ENCODE measurements at places on chromosomes 2 and 18.
A peak's percentile ranks its signal among the peaks of the same experiment; 100 is the strongest.

- no peak for DNase-seq
Measured at GRCh38 chr2:98702858-98703620, 27.9 kb downstream of the MGAT4A start.

DNA sequence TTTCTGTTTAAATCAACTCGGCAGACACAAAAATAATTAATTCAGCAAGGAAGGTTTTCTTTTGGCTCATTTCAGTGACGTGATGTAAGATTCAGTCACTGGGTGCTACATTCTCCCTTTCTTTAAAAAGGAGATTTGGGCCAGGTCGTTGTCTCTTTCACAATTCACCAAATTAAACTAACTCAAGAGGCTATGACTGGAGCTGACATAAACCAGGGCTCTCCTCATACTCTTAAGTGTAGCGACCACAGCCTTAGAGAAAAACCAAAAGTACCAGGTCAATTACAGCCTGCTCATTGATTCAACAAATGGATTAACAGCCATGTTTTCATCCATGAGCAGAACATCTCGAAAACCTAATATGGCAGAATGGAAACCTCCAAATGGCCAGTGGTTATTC, 85.7 kb downstream of the PAX3 start:
- DNase-seq: no peak

GRCh38 chr2:232567721-232568120, 17.2 kb downstream of the EIF4E2 start:
- no peak for DNase-seq

DNA sequence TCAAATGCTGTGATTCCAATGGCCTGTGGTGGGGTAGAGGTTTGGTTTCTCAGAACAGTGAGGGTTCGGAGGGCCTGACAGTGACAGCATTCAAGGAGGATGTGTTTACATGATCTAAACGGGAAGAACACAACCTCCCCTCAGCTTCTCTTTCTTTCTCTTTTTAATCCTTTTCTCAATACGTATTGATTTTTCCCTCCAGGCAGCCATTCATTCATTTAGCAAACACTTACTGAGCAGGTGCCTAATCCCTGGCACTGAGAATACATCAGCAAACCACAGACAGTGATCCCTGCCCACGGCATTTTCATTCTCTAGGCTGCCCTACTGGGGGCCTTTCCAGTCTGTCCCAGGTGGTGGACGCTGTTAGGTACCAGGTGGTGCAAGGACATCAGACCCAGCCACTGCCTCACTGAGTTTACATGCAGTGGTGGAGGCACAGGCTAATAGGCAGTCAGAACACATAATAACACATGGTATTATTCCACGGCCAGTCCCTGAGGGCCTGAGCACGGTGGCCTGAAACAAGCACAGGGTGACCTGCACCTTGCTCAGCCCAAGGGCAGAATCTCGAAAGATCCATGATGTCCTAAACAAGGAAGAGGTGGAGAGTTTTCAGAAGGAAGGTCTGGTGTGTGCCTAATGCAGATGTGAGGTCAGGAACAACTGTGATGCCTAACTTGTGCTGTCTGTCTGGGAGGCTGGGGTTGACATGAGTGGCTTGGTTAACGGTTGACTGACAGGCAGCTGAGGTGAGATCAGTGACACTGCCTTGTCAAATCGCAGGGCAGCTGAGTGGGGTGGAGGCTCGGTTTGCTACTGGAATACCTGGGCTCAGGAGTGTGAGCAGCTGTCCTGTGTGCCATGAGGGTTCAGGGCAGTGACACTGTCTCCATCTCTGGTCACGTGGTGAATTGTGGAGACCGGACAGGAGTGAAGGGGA, 785.5 kb upstream of the HS6ST1 start:
- DNase-seq: no peak

DNA sequence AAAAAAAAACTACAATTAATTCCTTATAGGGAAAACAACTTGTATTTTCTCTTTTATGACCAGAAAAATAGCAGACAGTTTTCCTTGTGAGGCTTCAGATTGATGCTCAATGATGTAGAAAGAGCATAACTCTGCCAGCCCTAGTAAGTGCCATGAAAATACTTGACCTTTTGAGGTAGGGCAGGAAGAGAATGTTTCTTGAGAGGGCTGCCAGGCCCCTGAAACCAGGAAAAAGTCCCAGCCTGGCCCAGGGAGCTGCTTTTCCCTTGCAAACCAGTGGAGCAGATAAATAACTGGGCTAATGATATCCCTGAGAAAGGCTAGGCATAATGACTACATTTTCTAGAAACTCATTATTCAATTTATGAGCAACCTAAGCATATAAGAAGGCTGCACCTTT, 126.8 kb downstream of the SLC8A1 start:
- DNase-seq: no peak

DNA sequence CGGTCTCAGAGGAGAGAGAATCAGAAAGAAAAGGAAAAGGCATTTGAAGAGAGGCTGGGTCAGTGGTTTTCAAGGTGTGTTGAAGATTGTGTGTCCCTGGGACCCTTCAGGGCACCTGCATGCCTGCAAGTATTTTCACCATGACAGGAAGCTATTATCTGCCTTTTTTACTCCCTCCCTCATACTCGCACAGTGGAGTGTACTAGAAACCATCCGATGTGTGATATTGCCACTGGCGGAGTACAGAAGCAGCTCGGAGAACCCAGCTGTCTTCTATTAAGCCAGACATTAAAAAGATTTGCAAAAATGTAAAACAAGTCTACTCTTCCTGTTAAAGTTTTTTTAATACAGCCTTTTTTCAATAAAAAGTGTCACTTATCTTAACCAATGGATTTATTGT, 33.7 kb upstream of the RFX8 start:
- DNase-seq: no peak

DNA sequence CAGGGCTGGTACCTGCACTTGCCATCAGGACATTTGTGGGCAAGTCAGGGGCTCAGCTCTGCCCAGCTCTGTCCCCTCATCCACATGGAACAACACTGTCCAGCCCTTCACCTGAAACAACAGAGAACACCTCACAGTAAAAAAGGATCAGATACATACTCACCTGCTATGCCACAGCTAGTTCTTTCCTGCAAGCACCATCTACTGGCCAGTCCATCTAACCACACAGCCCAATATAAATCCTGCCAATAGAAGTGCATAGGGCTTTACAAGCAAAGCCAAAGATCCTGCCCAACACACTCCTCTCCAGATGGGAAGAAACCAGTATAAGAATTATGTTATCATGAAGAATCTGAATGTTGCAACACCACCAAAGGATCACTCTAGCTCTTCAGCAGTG, 52.2 kb upstream of the GALNT13 start:
- DNase-seq: no peak

DNA sequence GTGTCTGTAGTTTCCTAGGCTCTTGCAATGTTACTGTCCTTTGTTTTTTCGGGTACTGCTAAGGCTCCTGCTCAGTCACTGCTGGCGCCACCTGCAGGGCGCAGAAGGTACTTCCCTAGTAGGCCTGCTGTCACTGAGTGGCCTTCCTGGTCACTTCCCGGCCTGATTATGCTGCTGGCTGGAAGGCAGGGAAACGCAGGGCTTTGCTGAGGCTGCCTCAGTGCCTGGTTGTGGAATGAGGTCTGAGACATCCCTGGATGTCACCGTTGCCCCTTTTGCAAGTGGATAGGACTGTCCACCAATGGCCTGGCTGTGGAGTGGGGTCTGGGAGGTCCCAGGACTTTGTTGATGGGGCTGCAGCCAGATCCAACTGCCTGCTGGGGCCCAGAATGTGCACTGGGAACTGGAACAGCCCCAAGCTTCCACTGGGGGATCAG, 13.1 kb downstream of the DAW1 start:
- DNase-seq: peak; percentile 35

GRCh38 chr2:96903318-96903717, 33.4 kb upstream of the SEMA4C start:
- DNase-seq: no peak

- no peak for DNase-seq
Measured at GRCh38 chr2:150538651-150539201, 51.3 kb upstream of the RND3 start.

GRCh38 chr2:137963535-137964065, 673 bp upstream of the HNMT start:
- DNase-seq: no peak

GRCh38 chr18:78580835-78581339, 398.7 kb upstream of the SALL3 start:
- DNase-seq: no peak

GRCh38 chr2:33111002-33111446, 164.3 kb downstream of the LTBP1 start:
- DNase-seq: no peak

DNA sequence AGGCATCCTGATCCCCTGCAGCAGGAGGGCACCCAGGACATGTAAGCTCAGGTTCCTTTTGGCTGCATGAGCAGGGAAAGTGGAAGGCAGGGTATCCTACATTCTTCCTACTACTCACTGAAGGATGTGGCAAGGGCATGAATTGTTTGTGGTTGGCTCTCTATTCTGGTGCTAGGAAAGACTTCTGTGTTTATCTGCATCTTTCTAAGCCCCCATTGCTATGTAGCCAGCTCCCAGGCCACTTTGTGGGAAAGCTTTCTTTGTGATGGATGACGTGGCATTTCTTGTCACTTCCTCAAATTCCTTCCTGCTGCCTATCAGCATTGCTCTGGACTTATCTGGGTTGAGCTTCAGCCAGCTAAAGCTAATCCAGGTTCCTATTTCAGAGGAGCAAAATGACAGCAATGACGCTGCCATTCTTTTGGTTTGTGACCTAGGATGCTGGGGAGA, 46.2 kb downstream of the MEIS1 start:
- DNase-seq: no peak

DNA sequence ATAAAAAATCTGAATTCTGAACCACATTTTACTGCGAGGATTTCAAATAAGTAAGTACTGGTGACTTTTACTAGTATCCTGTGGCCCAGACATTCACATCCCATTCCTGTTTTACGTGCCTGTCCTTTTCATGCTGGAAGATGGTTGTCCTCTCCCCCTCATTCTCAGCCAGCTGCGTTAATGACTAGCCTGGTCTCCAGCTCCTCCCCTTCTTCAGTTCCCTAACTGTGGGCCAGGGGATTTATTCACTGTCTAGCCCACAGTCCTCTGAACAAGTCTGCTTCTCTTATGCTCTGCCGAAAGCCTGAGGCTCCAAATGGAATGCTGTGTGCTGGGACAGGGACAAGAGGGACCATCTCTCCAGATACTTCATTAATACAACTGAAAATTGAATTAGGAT, 373.9 kb downstream of the PTPRM start:
- DNase-seq: no peak

- DNase-seq: no peak
Measured at GRCh38 chr18:75250471-75250821, 39.8 kb downstream of the TSHZ1 start.

DNA sequence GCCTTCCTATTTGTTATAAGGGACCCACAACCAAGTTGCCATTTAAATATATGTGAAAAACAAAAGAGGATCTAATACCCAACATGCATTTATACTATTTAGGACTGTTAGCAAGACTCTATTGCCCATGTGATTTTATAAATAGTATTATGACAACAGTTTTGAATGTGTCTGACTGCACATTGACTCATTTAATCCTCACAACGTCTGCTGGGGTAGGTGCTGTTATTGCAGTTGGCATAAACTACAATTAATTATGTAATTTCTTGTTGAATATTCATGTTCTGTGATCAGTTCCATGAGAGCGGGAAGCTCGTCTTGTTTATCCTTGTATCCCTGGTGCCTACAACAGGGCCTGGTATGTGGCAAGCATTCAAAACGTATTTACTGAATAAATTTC, 53.7 kb downstream of the SH2D6 start:
- no peak for DNase-seq

- DNase-seq: no peak
Measured at GRCh38 chr2:29417630-29418029, 302.4 kb downstream of the CLIP4 start.

- no peak for DNase-seq
Measured at GRCh38 chr2:45649462-45649857, 2.0 kb upstream of the PRKCE start.

GRCh38 chr2:164837807-164838206, 3.8 kb downstream of the COBLL1 start:
- no peak for DNase-seq

DNA sequence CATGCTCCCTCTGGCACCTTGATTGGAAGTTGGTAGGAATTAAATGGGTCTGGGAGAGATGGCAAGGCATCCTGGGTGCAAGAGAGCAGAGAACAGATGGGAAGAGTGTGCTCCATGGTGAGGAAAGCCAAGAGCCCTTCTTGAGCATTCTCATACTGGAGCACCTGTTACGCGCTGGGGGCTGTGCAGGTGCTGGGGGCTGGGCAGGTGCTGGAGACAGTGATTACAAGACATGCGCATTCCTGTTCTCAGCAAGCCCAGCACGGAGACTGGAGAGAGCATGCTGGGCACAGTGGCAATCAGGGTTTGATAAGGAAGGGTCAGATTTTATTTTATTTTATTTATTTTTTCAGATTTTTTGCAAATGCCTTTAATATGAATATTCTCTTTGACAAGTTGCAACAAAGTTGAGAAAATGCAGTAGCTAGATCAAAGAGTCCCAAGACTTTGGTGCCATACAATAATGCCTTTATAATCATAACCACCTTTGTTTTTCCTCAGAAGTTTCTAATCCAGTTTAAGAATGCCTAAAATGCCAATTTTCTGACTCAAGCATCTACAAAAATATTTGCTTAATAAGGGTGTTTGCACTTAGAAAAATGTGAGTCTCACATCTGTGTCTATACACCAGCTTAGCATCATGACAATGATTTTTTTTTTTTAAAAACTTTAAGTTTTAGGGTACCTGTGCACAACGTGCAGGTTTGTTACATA, 193.3 kb downstream of the RNF152 start:
- no peak for DNase-seq

DNA sequence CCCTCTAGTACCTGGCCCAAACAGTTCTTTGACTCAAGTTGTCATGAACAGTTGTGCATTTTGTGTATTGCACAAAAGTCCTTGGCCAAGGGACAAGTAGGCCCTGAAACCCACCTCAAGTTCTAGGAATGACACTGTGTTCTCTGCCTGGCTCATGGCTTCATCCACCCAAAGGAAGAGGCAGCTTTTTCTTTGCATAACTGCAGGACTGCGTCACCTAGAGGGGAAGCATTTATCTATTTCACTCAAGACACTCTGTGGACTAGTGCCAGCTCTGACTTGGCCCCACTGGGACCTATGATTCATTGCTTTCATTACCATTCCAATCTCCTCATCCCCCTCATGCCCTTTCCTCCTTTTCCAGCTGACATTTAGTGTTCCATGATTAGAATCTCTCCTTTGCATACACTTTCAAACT, 119.3 kb upstream of the SIX2 start:
- DNase-seq: no peak

- no peak for DNase-seq
Measured at GRCh38 chr2:134372611-134373131, 118.8 kb downstream of the MGAT5 start.

- no peak for DNase-seq
Measured at GRCh38 chr2:186927867-186928191, 78.9 kb upstream of the ZSWIM2 start.

- no peak for DNase-seq
Measured at GRCh38 chr2:206158563-206159345, 490 bp downstream of the NDUFS1 start.

- DNase-seq: no peak
Measured at GRCh38 chr2:204913854-204914464, 368.7 kb downstream of the PARD3B start.

Data from T-helper 2 cell treated with Interferon-gamma antibody and Interleukin-4, amounts not matched to agents 5 μg/mL and 100 μg/mL, for 36 hours (primary cell).